ENCODE measurements at places on chromosomes 1 and 21.

GRCh38 chr1:244969355-244970235, 105.3 kb upstream of the HNRNPU start:
- DNase-seq, result peak; percentile 67

DNA sequence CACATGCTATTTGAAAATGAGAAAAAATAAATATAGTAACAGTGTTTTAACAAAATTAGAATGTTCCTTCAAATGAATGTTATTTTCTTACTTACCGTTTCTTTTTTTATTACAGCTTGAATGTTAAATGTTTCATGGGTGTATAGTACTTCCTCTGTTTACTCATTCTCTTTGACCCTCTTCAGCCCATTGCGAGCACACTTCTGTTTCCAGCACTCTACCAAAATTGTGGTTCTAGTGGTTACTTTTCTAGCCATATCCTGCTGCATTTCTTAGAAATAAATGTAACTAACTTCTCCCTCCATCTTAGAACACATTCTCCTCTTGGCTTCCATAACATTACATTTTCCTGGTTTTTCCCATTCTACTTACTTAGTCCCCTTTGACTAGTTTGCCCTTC, 190.0 kb upstream of the C1orf105 start:
- DNase-seq, result no peak

DNA sequence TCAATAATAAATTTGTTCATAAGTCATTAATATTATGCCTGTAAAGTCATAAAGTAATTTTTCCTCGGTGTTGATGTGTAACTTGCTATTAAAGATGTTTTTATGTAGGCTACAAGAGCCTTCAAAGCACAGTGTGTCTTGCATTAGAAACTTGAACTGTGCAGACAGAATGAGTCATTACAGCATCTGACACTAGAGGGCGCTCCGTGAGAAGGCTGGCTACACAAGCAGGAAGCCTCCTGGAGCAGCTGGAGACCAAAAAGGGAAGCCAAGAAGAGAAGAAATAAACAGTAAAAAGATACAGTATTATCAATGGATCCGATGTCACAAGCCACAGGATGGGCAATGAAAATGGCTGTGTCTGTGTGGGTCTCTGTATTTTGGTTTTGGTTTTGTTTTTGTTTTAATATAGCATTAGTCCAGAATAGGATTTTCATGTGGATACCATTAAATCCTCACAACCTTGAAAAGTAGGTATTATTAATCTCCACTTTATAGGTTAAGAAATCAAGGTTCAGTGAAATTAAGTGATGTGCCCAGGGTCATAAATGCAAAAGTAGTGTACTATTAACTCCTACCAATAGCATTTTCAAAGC, 16.1 kb upstream of the LRRC8D start:
- peak; percentile 47 for DNase-seq

DNA sequence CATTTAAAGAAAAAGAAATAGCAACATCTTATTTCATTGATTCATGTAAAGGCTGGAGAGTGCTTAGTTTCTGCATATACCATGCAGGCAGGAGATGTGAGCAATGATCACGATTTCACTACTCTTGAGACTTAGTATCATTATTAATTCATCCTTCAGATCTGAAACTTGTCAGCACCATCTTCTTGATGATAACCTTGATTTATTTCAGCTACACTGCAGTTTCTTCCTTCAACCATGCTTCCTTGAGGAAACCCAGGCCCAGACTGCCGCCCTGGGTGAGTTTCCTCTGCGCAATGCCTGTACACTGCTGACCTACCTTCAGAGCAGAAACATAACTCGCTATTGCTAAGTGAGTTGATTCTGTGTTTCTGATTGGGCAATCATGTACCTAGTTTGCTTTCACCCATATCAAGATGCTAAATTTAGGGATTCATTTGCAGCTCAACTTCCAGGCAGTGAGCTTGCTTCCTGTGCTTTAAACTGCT, 13.5 kb upstream of the BCL10 start:
- DNase-seq, result no peak

GRCh38 chr21:26588446-26588845, 15.4 kb upstream of the CYYR1 start:
- DNase-seq, result no peak

GRCh38 chr1:67061266-67061665, 7.3 kb upstream of the SLC35D1 start:
- no peak for DNase-seq

GRCh38 chr1:99737016-99737415, 29.4 kb downstream of the FRRS1 start:
- no peak for DNase-seq

DNA sequence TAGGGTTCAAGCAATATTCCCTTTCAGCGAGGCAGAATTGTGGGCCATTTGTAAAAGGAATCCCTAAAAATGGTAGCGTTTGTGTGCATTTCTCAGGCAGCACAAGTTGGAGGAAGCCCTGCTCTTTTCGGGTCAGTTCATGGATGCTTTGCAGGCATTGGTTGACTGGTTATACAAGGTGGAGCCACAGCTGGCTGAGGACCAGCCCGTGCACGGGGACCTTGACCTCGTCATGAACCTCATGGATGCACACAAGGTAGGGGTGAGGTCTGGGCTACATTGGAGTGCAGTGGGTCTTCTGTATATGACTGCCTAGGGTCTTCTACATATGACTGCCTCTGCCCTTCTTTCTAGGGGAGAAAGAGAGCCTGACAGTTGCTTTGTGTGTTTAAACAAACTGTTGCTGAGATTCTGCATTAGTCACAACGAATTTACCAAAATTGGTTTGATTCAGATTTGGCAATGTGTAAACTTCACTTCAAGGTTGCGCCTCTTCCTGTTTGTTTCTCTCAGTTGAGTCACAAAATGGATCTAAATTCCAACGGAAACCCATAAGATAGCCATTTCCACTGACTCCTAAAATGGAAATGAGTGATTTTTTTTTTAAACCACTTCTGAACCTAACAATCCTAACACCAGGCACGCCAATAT, 40.4 kb upstream of the BMP8A start:
- no peak for DNase-seq

DNA sequence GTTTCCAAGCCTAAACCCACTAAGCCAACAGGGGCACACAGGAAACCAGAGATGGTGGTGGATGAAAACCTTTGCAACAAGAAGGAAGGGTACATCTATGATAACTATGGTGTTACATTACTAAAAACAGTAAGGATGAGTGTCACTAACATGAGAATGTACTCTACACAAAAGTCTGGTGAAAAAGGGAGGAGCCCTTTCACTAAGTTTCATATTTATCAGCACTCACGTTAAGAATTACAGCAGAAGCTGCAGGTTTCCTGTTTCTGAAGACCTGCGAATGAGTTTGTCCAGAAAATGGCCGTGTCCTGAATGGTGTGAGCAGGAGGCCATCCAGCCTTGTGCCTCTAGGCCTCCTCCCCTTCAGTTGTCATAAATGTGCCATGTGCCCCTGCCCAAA, 17.8 kb downstream of the ABCG1 start:
- no peak for DNase-seq

GRCh38 chr1:156705321-156705917, at the start of gene CRABP2:
TSS of gene CRABP2 (minus strand) at chr1:156705583. CDS start at chr1:156705446, 137 bp downstream.
- no peak for DNase-seq

- DNase-seq, result no peak
Observed at GRCh38 chr1:73953586-73953985, 244.4 kb downstream of the LRRIQ3 start.

DNA sequence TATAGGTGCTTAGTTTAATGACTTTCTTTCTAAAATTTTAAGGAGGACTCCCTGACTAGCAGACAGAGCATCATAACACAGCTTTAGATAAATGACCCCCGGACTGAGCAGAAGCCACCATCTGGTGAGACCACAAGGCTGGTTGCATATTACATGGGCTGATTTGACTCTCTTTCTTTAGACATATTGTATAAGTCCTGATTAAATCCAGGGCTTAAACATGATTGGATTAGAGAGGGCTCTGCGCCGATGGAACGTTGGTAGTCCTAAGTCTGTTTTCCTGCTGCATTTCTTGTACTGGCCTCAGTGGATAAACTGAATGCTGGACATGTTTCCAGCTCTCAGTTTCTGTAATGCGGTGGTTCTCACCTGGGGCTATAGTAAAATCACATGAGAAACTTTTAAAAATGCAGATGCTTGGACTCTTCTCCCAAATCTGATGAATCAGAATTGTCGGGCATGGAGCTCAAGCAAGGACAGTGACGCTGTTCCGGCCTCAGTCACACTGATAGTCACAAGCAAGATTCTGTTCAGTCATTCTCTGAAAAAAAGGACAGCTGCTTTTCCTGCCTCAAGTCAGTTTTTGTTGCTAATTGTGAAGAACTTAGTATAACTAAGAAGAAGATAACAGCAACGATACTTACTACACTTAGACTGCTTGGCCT, 16.6 kb downstream of the DDI2 start:
- no peak for DNase-seq

- DNase-seq, result no peak
Observed at GRCh38 chr1:165426745-165427144, 18.2 kb downstream of the RXRG start.

DNA sequence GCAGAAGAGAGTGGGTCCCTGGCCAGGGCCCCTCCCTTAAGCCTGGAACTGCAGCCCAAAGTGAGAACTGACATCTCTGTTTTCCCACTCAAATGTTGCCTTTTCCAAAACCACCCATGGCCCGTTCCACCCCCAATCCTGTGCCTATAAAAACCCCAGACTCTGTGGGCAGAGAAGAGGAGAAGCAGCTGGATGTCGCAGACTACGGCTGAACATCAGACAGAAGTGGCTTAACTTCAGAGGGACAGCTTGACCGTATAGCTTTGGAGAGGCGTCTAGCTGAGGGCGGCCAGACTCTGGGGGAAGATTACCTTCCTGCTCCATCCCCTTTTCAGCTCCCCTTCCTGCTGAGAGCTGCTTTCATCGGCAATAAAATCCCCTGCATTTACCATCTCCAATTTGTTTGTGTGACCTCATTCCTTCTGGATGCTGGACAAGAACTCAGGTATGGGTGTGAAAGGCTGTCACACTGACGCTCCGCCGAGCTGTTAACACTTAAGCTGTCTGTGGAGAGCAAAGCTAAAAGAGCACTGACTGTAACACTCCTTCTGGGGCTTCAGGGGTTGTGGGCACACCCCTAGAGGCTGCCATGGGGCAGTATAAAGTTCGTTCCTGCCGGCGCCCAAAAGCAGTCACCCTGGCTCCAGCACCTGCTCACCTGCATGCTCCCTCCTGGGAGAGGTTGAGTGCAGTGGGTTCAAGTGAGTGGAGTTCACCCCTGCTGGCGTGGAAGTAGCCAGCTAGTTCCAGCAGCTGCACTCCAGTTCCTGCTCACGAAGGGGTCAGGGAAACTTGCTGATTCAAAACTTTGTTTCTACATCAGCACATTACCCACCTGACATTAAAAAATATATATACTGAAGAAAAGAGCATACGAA, 19.6 kb upstream of the ERO1B start:
- no peak for DNase-seq

DNA sequence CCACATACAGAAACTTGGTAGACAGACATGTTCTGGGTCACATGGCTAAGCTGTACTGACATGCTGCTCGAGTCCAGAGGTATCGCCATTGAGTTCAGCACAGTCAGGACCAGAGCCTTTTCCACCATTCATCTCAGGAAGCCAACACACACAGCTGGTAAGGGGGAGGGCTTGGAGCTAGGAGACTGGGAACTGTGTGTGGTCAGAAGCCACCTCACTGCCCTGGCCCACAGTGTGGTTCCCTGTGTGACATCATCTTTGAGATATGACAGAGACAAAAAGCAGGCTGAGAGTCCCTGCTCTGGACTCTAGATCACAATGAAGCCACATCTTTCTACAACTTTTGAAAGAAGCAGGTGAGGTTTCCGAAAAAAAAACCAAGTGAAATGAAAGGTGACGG, 107.2 kb downstream of the SIM2 start:
- no peak for DNase-seq

DNA sequence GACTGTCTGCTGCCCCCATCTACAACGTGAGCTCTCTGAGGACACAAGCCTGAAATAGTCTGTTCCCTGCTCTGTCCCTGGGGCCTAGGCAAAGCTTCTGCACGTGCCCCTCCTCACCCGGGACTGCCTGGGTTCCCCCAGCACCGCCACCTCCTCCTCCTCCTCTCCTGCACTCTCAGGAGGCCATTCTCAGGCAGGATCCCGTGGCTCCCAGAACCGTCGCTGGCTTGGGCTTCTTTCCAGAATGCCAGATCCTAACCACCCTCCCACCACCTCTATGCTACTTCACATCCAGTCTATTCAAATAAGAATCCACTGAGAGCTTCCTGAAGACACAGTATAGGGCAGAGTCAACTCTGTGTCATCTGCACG, 11.2 kb downstream of the NPHP4 start:
- no peak for DNase-seq

DNA sequence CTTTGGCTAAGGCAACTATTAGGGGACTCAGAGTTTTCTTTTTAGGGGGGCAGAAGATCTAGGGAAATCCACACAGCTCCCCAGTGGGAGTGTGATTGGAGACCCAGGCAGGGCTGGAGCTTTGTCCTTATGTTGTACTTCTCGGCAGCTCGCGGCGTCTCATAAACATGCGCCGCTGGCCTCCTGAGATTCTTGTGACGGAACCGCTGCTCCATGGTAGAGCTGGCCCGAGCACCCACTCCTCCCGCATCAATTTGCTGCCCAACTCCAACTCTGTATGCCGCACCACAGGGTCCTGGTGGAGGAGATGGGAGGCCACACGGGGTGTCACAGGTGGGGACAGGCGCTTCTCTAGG, 143.9 kb downstream of the GALNT2 start:
- DNase-seq, result no peak

- DNase-seq, result no peak
Observed at GRCh38 chr1:17348593-17349234, 23.3 kb upstream of the PADI6 start.

GRCh38 chr1:212301580-212301979, 16.4 kb downstream of the PPP2R5A start:
- no peak for DNase-seq

GRCh38 chr1:62493656-62494055, 56.8 kb downstream of the USP1 start:
- no peak for DNase-seq

- DNase-seq, result no peak
Observed at GRCh38 chr1:31036749-31037500, 28.6 kb downstream of the PUM1 start.

GRCh38 chr1:183070923-183071618, 47.9 kb downstream of the LAMC1 start:
- no peak for DNase-seq

- DNase-seq, result no peak
Observed at GRCh38 chr21:35026153-35026500, 23.0 kb downstream of the RUNX1 start.

GRCh38 chr1:19514391-19514831, 29.1 kb upstream of the CAPZB start:
- no peak for DNase-seq

Data from T-helper 22 cell (primary cell).